ENCODE measurements at places on chromosomes 2 and 18.

GRCh38 chr18:55000529-55000928 lies 41.3 kb upstream of the CCDC68 start:
- no peak for DNase-seq

DNA sequence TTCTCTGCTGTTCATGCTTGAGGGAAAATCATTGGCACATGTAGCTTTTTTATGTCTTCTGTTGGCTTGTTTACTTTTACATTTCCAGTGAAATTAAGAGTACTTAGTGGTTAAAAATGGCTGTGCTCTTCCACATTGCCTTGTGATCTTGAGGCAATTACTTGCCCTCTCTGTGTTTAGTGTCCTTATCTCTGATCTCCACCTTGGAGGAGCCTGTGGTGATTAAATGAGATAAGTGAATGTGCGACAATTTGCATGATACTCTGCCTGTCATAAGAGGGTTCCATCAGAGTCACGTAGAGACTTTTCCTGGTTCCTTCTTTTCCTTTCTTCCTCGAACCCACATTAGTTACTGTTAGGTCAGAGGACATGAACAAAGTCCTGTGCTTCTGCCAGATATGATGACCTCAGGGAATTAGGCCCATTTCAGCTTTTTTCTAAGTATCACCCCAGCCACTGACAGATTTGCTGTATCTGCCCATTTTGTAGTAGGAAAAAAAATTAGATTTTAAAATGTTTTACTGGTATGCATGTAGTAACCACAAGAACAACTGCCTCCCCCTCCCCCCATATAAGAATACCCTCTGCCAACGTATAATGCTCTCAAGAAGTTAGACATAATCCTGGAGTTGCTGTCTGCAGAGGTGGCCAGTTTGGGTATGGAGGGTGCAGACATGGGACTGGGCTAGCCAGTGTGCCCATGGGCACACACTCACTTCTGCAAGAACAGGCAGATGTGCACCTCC lies 51.9 kb downstream of the TET3 start:
- no peak for DNase-seq

GRCh38 chr2:145431181-145431951 lies 911.4 kb upstream of the ZEB2 start:
- no peak for DNase-seq

DNA sequence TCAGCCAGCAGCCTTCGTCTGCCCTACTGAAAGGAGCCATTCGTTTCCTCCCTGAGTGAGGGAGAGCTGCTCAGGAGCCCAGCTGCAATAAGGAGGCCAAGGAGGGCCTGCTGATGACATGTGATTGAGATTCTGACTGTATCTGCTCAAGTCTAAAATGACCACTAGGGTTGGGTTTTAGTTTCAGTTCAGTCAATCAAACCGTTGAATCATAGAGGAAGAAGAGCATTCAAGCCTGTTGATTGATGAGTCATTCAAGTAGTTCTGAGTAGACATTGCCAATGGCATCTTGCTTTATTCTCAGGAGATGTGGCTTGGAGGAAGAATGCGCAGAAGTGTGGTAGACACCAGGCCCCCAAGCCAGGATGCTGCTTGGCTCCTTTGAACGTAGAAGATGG lies 19.9 kb upstream of the BCL2L11 start:
- no peak for DNase-seq

GRCh38 chr2:25274868-25275574 lies 66.7 kb downstream of the DNMT3A start:
- DNase-seq = no peak

DNA sequence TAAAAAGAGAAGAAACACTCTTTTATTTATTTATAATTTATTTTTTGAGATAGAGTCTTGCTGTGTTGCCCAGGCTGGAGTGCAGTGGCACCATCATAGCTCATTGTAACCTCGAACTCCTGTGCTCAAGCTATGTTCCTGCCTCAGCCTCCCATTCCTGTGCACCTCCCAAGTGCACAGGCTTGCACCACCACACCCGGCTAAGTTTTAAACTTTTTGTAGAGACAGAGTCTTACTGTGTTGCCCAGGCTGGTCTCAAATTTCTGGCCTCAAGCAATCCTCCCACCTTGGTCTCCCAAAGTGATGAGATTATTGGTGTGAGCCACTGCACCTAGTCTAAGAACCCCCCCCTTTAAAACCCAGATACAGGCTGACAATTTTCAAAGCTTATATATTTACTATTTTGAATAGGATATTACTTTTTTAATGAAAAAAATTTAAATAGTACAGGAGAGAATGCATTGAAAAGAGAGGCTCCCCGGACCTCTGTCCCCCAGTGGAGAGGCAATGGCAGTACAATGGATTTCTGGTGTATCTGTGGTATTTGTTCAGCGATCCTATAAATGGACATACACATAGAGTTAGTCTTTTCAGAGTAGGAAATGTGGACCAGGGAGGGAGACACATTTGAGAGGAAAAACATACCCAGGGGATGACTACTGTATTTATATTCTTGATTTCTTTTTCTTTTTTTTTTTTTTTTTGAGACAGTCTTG lies 48.1 kb upstream of the CNOT11 start:
- DNase-seq = no peak

DNA sequence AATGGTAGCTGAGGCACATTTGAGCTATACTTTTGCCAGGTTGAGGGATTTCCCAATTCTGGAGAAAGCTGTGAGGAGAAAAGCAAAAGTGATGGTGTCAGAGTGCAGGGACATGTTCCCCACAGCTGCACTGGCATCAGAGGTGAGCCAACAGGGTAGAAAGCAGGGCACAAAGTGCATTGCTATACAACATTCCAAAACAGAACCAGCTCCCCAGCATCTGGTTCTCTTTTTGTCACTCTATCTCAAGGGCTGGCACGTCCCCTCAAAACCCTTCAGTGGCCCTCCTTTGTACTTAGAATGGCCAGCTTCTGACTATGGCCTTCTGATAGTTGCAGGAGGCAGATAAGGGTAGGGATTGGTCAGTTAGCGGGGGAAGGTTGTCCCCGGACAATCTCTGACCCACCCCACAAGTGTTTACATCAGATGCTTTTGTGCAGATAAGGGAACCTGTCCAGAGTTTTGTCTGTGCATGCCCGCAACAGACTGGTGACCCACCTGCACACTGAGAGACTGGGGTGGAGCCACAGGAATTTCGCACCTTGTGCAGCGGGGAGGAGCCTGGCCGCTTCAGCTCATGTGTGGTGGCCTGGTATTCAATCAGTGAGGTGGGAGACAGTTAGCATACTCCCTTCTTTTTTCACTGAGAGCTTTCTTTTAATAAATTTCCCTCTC lies 31.0 kb upstream of the TMEM17 start:
- DNase-seq = no peak

DNA sequence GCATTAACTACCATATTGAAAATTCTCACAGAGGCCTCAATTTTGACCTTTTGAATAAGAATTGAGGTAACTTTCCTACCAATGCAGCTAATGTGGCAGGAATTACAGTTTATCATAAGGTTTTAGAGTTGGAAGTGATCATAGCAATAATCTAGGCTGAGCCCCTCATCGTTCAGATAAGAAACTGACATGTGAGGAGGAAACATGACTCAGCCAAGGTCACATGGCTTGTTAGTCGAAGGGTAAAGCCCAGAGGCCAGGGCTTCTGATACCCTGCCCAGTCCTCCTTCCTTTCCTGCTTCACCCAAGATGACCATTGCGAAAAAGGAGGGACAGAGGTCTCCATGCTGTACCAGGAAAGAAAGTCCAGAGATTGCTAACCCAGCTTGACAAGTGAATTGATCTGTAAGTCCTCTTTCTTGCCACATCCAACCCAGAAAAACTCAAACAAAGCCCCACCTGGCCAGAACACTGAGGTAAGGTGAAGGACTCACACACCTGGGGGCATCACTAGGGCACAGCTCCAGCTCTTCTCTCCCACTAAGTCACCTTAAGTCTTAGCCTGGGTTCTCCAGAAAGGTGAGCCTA lies 174.8 kb downstream of the EN1 start:
- DNase-seq = no peak

Measured in sciatic nerve (tissue), 2 donors.